ENCODE measurements at places on chromosomes 7 and 10.
A peak's percentile ranks its signal among the peaks of the same experiment; 100 is the strongest.

- DNase-seq, result no peak
Measured at GRCh38 chr10:5268743-5269142, 72.1 kb downstream of the AKR1C4 start.

DNA sequence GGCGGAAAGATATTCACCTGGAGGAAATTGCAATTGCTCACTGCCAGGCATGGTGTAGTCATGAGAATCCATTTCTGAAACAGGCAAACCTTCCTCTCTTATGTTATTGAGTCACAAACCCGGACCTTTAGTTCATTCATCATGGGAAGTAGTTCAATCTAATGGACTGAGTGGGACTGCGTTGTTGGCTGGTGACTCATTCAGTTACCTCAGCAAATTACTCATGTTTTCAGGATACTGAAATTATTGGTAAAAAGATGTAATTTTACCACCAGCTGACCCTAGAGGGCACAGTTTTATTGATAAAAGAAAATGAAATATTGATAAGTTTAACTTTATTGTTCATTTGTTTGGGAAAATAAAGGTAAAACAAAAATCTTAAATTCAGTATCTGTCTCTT is 1194.4 kb upstream of the SORCS1 start:
- DNase-seq, result no peak

DNA sequence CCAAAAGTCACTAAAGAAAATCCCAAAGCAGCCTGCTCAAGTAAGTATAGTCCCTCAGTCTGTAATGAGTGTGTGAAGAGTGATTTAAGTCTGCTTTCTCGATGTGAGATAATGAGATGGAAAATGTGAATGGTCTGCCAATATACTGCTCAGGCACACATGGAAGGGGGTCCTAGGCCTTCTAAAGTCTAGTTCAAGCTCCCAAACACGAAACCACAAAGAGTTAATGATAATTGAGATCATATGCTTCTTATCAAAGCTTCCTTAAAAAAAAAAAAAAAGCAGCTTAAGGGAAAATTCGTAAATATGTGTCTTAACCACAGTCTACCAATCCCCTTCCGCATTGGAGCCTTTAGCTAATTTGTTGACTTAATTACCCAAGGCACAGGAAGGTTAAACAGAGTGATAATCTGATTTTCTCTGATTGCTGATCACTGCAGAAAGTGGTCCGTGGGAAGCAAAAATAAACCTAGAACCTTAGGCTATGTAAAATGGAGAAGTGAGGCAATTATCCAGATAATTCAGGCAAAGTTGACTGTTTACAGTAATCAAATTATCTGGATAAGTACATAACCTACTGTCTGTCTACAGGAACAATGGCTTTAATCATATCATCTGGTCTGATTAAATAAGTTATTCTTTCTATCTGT is 172.9 kb downstream of the MBL2 start:
- DNase-seq, result no peak

GRCh38 chr7:66500087-66500486 is 128.6 kb upstream of the KCTD7 start:
- no peak for DNase-seq

GRCh38 chr10:134247-135131 is 766 bp upstream of the ZMYND11 start:
- peak; percentile 71 for DNase-seq

DNA sequence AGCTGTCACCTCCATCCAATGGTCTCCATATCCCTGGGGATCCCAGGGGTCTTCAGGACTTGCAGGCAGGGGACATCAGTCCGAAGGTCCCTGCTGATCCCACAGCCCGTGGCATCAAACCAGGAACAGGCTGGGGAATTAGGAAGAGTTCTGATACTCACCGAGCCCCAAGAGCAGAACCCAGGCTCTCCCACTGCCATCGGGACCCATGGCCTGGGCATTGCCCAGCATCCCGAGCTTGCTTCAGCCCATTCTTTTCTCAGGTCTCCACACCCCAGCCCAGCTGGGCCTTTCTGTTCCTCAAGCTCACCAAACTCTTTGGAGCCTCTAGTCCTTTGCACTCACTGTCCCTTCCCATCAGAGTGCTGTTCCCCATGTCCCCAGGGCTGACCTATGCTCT is 280.9 kb downstream of the GRID1 start:
- DNase-seq, result no peak

DNA sequence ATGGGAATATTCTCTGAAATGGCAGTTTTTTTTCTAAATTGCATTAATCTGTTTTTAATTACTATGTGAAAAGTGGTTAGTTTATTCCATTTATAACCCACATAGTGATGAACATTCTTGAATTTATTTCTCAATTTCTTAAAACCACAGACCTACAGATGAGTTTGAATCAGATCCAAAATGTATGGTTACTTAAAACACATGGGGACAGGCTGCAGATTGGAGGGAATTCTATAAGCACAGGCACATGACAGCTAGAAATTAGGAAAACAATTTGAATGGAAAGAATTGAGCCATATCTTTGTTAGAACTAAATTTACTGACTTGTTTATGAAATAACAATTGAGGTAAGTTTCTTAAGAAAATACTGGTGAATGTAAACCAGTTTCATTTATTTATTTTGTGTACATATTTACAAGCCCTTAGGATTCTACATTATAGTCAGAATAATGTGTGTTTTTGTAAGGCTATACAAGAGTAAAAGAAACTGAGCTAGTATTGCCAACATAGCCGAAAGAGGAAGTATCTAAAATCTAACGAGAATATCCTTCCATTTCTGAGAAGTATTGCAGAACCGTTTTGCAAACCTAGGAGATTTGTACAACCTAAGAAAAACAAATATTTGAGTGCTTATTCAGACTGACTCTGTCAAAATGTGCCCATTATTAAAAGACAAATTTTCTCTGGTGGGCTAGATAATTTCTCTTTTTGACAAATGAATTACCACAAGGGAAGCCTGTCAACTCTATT is 434.3 kb upstream of the SEMA3D start:
- no peak for DNase-seq

DNA sequence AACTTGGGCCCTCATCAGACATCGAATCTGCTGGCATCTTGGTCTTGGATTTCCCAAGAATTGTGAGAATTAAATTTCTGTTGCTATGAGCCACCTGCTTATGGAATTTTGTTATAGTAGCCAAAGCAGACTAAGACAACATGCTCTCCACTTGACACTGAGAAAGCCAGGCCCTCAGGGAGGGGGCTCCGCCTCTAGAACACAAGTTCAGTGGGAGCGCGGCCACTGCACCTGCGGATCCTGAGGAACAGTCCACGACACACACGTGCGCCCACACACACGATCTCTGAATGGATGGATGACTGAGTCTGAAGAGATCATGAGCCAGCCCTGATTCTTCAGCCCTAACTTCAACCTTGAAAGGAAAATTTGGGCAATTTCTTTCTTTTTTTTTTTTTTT is 73.7 kb downstream of the CTBP2 start:
- DNase-seq, result no peak

- DNase-seq, result no peak
Measured at GRCh38 chr7:16918288-16918895, 36.6 kb upstream of the AGR3 start.

- no peak for DNase-seq
Measured at GRCh38 chr7:70435634-70436033, 696.3 kb upstream of the GALNT17 start.

GRCh38 chr7:100413889-100414288 is 14.6 kb downstream of the ZCWPW1 start:
- DNase-seq, result no peak

DNA sequence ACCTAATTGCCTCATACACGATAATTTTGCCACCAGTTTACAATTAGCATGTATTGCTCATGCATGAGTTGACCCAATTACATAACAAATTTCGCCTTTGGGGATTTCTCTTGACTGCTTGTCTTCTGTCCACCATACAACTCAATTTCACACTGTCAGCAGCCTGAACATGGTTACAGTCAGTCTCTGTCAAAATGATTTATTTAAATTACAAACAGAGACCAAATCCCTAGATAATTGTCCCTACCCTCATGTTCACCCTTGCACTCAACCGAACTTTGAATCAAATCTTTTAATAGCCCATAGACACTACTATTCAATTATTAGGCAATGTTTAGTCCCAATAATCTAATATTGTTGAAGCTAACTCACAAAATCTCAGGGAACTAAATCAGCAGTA is 59.7 kb upstream of the NEBL start:
- DNase-seq, result no peak

DNA sequence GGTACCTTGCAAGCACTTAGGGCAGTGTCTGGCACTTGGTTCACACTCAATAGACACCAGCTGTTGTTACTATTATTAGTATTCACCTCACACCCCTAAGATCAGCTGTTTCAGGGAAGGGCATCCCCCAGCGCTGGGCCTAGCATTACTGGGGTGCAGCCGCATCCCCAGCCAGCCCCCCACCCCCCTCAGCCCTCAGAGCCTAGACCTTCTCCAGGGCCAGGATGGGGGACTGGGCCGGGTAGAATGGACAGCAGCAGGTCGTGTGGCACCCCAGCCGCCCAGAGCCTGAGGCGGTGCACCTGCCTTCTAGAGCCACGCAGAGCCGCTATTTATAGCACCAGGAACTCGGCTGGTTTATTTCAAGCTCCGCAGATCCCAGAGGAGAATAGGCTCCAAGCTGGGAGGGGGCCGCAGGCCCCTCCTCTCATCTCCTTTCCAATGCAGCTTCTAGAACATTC is 60.5 kb downstream of the GTF2IRD1 start:
- DNase-seq, result peak; percentile 62

DNA sequence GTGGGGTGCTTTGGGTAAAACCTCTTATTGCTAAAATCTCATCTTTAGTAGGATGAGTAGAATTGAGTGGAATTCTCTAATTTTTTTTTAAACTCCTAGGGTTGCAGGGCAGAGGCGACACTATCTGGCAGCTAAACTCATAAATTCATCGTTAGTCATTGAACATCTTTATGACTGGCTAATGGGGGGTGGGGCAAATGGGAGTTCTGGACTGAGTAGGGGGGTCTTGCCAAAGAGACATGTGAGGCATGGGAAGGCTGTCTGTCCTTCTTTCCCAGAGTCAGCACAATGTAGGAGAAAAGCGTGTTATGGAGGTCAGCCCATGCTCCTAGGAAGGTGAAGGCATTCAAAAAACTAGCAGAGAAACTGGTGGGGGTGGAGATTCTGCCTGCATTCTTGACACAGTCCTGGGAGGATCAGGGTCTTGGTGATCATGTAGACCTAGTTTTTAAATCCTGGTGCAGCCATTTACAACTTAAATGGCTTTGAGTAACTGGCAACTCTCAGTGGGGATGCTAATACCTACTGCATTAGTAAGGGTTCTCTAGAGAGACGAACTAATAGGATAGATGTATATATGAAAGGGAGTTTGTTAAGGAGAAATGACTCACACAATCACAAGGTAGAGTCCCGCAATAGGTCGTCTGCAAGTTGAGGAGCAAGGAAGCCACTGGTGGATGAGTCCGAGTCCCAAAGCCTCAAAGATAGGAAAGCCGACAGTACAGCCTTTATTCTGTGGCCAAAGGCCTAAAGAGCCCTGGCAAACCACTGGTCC is 47.7 kb downstream of the EMX2 start:
- DNase-seq, result no peak

- no peak for DNase-seq
Measured at GRCh38 chr7:70137126-70137525, 538.9 kb downstream of the AUTS2 start.

- no peak for DNase-seq
Measured at GRCh38 chr10:97483921-97484320, 14.3 kb downstream of the MMS19 start.

- no peak for DNase-seq
Measured at GRCh38 chr7:155842496-155843265, 30.4 kb upstream of the SHH start.

DNA sequence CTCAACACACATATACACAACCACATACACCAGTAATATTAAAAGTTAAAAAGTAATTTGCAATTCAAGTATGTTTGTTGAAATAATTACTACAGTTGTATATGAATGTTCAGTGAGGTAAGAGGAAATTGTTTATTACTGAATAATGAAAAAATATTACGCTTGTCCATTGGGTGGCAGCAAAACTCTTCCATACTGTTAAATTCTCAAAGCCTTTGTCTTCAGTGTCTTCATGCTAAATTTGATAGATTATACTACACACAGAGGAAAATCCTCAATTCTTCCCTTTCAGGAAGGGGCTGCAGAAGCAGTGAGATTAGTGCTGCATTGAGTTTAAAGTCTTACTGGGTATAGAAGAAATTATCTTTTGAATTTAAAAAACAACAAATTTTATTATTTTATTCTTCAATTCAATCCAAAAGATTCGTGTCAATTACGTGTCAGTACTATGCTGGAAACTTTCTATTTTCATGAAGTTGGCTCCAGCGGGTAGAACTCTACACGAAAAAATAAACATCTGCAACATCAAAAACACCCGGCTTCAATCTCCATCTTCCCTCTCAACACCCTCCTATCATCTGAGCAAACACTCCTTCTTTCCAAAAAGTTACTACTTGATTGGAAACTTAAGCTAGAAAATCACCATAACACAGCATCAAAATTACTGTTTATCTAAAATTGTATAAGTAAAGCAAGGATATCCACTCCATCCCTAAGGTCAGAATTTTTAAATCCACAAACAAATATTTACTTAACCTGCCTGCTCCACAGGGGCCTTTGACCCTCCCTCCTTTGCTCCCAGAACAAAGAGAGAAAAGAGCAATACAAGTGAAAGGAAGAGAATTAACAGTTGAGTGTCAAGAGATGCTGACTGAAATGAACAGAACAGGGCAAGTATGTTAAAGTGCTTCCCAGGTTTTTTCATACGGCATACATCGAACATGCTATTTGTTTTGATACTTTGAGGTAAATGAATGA is 37.0 kb upstream of the TES start:
- no peak for DNase-seq

DNA sequence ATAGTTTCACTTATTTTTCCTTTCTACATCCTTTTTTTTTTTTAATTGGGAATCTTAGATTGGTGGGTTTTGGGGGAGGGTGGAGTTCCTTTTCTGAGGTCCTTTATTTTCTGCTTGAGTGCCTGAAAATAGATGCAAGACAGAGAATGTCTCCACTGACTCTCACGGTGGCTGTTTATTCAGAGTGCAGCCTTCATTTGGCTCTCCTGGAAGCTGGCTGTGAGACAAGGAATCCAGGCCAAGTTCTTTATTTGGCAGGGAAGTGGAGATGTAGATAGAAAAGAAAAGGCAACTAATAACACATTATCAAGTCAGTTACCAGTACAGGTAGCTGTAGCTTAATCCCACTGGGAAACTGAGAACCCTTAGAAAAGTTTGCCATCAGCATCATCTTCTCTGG is 118.6 kb downstream of the CNTNAP2 start:
- no peak for DNase-seq

DNA sequence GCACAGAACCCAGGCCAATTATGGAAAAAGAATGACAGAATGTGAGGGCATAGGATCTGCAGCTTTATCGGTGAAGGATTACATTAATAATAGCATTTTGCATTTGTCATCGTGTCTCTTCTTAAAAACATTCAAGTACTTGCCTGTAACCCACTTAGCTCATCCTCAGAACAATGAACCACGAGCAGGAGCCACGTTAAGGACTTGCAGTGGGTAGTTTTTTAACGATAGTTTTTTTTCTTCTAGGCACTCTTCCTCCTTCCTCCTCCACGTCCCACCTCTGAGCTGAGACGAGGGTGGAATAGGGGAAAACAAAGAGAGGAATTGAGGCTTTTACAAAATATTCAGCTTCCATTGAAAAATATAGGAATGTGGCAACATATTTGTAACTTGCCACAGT is 27.1 kb downstream of the CDHR3 start:
- DNase-seq, result no peak

- DNase-seq, result no peak
Measured at GRCh38 chr10:84965468-84965867, 637.1 kb downstream of the CCSER2 start.

GRCh38 chr10:16943295-16944285 is 126.4 kb upstream of the RSU1 start:
- no peak for DNase-seq

- DNase-seq, result no peak
Measured at GRCh38 chr7:78953090-78953489, 500.4 kb downstream of the MAGI2 start.
